Hematopoietic multipotent progenitor cell treated with erythropoietin and hydrocortisone succinate and interleukin-3 and kit ligand, for 8 days (in vitro differentiated cells): ENCODE measurements at places on chromosomes 2 and 18.

DNA sequence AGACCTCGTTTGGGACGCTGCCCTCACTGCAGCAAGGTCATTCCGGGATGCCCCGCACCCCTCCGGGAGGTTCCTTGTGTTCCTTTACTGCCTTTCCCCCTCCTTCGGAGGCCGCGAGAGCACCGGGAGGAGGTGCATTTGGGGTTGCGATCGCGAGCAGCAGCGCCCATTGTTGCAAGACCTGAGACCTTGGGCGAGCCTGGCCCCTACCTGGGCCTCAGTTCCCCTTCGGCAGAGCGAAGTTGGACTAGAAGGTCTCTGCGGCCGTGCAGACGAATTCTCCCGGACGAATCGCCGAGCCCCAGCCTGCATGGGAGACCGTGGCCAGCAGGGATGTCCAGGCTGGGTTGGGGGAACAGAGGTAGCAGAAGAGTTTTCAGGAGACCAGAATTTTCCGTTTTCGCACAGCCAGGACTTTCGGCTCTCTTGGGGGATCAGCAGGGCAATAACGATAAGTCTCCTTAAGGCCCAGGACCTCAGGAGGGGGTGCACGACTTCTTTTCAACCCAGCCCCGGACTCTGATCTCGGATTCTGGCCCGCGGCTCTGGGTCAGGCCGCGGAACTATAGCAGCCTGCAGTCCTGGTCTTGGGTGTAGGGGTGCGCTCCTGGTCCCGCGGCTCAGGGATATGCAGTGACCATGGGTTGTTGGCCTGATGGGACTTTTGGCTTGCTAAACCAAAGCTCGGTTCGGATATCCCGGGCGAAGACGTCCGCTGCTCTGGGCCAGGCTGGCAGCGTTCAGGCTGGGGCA, 2.8 kb downstream of the GDF7 start:
- no peak for DNase-seq

GRCh38 chr2:165889158-165889557, 64.4 kb downstream of the TTC21B start:
- DNase-seq = peak; percentile 19

GRCh38 chr2:163646687-163647086, 89.1 kb downstream of the FIGN start:
- DNase-seq = no peak

DNA sequence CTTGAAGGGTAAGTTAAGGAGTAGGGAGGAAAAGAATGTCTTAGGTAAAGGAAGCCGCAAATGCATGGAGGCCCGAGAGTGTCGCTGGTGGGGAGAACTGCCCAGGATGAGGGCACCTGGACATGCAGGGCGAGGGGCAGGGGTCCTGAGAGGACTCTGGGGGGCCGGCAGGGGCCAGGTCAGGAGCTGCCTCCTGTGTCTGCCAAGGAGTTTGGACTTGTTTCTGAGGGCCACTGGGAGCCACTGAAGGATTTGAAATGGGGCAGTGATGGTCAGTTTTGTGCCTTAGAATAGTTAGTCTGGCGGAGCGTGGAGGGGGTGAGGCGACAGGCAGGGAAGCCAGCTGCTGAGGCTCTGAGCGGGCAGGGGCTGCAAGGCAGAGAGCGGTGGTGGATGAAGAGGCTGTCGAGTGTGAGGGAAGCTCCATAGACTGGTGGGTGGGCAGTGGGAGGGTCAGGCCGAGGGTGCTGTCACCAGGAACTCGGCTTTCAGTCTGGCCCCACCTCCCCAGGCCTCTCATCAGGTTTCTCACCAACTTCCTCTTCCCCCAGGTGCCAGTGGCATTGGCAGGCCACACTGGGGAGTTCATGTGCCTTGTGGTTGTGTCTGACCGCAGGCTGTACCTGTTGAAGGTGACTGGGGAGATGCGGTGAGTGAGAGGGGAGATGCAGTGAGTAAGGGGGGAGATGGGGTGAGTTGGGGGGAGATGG, 14.7 kb upstream of the SLC4A3 start:
- no peak for DNase-seq
